Activated naive CD8-positive, alpha-beta T cell treated with anti-CD3 and anti-CD28 coated beads for 36 hours (primary cell): ENCODE measurements at places on chromosomes 11 and 22. TPM values are rescaled to one million over a fixed set of nuclear protein-coding genes. Genes with fewer than 3 reads are reported as not detected.

- H3K36me3 ChIP-seq, result no peaks in the 10 kb centered on the region
- no peak overlapping the region for H3K27ac ChIP-seq
- no peaks in the 10 kb centered on the region for H3K4me1 ChIP-seq
- no peaks in the 10 kb centered on the region for H3K27me3 ChIP-seq
- H3K4me3 ChIP-seq, result no peak overlapping the region
- no peak for DNase-seq
These were observed 65.6 kb upstream of the OR5AK2 start for GRCh38 chr11:56923116-56923515.

DNA sequence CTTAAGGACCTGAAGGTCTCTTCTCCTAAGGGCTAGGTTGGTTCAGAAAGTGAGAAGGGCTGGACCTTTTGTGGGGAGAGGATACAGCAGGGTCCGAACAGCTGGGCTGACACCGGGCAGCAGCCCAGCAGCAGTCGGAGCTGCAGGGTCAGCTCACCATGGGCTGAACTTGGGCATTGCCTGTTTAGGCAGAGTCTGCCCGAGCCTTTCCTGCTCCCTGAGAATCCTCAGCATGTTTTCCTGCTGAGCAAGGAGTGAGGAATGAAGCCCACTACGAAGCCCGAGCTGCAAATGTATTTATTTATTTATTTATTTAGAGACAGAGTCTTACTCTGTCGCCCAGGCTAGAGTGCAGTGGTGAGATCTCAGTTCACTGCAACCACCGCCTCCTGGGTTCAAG lies 83.9 kb downstream of the PTPRJ start:
- H3K27me3 ChIP-seq, result no peaks in the 10 kb centered on the region
- H3K4me3 ChIP-seq, result no peak overlapping the region
- H3K4me1 ChIP-seq, result peaks cover 20% of the 10 kb centered on the region
- H3K36me3 ChIP-seq, result peaks cover 8% of the 10 kb centered on the region

DNA sequence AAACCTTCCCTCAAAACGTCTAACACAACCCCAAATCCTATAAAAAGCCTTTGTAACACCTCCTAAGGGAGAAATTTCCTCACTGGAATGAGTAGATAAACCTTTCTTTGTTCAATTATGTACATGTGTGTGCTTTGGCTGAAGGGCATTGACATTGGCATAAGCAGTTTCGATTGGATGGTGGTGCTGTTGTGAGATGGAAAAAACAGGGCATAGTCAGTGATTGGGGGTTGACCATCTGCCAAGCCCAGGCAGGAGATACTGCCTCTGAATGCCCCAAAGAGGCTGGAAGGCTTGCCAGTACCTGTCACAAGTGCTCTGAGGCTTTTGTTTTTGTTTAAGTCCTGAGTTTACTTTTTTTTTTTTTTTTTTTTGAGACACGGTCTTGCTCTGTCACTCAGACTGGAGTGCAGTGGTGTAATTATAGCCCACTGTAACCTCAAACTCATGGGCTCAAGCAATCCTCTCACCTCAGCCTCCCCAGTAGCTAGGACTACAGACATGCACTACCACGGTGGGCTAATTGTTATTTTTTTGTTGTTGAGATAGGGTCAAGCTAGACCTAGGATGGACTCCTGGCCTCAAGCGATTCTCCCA lies 1.2 kb upstream of the CCDC117 start:
- H3K27me3 ChIP-seq, result no peaks in the 10 kb centered on the region
- H3K4me1 ChIP-seq, result peaks cover 17% of the 10 kb centered on the region
- H3K36me3 ChIP-seq, result peaks cover 18% of the 10 kb centered on the region
- H3K27ac ChIP-seq, result no peak overlapping the region

The SCT gene
- total RNA-seq, result not detected

The DNAJB13 gene
- total RNA-seq, result 0.21 TPM
